RPMI7951 (cell line): ENCODE measurements at places on chromosomes 13 and 19.

GRCh38 chr13:29748097-29748496 is 102.3 kb downstream of the UBL3 start:
- no peak for DNase-seq

- DNase-seq, result peak; percentile 70
Observed at GRCh38 chr13:49023431-49023830, 47.7 kb downstream of the FNDC3A start.

DNA sequence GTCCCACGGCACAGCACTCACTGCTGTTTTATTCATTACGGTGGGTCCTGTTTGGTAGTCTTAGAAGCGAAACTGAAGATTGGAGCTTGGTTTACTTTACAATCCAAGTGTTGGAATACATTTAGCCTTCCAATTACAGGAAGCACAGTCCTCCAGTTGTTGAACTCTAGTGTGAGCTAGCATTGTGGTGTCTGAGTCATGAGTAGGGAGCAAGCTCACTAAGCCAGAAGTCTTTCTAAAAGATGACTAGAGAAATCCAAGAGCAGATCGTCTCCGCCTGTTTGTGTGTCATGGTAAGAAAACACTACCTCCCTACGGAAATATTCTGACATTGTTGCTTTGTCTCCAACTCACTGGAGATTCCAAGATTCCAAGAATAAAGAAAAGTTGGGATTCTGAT is 10.1 kb upstream of the SHISA2 start:
- peak; percentile 89 for DNase-seq

DNA sequence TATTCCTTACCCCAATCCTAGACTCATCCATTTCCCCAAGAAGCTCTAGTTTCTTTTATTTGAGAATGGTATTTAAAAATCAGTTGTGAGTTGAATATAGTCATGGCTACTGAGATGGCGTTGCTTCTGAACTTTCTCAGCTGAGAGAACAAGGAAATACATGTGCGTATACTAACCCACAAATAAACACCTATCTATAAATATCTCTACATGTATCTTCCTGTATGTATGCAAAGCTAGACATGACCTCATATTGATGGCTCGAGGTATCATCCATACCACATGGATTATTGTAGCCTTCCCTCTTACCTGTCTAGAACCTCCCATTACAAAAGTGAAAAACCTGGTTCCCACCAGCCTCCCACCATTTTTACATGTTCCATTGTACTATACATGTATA is 141.0 kb downstream of the UFM1 start:
- no peak for DNase-seq

GRCh38 chr13:113545455-113545930 is 39.1 kb upstream of the TFDP1 start:
- DNase-seq, result no peak

DNA sequence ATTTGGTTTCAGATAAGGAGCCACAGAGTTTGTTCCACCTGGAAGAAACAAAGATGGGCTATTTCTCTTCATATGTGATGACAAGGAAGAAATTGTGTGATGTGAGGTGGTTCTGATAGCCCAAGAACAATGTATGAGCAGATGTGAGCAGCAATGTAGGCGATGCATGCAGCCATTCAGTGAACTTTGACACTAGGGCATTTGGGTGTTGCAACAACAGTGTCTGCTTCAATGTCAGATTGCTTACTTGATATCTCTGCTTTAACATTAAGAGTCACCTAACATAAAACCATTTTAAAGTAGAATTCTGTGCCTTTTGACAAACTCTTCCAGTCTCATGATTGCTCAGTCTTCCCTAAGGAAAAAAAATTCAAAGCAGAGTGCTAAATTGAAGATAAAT is 865.4 kb downstream of the SLITRK6 start:
- no peak for DNase-seq

DNA sequence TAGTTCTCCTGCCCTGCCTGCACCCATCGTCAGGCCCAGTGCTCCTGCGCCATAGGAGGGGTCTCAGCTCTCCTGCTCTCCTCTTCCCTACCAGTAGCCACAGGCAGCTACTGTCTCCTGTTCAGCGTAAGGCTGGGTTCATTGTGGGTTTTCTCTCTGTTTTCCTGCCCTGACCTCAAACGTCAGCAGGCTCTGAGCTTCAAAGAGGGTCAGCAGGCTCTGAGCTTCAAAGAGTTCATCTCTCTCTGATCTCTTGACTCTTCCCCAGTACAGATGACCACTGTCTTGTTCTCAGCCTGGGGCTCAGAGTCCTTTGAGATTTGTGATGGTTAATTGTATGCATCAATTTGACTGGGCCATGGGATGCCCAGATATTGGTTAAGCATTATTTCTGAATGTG is 4.6 kb upstream of the CPB2 start:
- no peak for DNase-seq

DNA sequence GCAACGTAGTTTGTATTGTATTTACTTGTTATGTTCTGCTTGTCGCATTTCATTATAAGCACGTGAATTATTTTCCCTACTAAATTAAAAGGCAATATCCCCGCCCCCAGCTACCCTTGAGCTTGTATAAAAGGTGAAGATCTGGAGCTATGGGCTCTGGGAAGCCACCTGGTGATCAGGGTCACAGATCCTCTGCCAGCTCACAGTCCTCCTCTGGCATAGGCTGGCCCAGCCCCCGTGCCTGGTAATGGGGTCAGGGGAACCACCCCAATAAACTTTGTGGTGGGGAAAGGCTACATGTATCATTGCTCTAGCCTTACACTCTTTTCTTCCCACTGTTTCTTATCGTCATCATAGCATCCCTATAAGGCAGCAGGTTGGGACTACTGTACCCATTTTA is 190.2 kb upstream of the TSHZ3 start:
- no peak for DNase-seq

DNA sequence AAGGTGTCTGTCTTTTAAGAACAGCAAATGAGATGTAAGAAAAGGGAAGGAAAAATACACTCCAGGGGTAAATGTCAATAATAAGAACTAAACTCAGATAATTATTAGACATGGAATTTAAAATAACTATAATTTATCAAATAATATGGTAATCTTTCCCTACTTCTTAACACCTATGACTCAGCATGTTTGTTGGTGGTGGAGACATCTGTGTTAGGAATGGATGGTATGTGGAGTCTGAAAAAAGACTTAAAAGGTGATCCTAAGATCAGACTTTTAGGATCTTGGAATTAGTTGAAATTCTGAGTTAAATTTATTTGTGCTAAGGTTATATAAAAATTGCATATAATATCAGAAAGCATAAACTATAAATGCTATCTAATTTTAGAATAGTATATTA is 915.1 kb downstream of the SLITRK5 start:
- no peak for DNase-seq
